Stromal cell of bone marrow (primary cell): ENCODE measurements at places on chromosomes 4 and X.

- DNase-seq = no peak
These were observed 612.0 kb downstream of the ADGRL3 start for GRCh38 chr4:61812171-61812570.

- no peak for DNase-seq
These were observed 21.3 kb upstream of the SULT1B1 start for GRCh38 chr4:69781458-69782418.

DNA sequence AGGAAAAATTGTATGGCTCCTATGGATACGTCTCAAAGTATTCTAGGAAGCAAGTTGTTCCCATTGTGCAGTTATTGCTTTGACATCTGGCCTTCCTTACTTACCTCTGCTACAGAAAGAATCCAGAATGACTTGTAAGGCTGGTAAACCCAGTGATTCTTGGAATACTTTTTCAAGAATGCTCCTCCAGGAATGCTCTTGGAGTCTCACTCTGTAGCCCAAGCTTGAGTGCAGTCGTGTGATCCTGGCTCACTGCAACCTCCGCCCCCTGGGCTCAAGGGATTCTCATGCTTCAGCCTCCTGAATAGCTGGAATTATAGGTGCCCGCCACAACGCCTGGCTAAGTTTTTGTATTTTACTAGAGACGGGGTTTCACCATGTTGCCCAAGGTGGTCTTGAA, 38.1 kb downstream of the GAB1 start:
- DNase-seq = no peak

DNA sequence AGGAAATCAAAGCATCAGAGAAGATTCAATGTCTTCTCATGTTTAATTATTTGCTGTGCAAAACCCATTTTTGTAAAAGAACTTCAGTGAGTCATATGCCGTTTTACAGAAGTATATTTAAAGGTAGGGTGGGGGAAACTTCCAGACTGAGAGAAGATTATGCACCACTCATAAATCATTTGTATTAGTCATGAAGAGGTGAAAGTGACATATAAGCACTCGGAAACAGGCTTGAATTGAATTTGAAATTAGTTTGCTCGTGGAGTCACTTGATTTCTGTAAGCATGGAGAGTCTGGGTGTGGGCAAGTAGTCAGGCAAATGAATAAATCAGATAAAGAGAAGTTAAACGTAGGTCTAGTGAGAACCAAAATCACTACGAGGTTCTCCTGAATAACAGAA, 335.1 kb downstream of the ANK2 start:
- peak; percentile 51 for DNase-seq

- no peak for DNase-seq
These were observed 301.4 kb downstream of the TMA16 start for GRCh38 chr4:163795885-163796284.

- no peak for DNase-seq
These were observed at the start of gene DKK2 for GRCh38 chr4:107035819-107036583. TSS of gene DKK2 (minus strand) at chr4:107036313. CDS start at chr4:107035591, 722 bp downstream.

DNA sequence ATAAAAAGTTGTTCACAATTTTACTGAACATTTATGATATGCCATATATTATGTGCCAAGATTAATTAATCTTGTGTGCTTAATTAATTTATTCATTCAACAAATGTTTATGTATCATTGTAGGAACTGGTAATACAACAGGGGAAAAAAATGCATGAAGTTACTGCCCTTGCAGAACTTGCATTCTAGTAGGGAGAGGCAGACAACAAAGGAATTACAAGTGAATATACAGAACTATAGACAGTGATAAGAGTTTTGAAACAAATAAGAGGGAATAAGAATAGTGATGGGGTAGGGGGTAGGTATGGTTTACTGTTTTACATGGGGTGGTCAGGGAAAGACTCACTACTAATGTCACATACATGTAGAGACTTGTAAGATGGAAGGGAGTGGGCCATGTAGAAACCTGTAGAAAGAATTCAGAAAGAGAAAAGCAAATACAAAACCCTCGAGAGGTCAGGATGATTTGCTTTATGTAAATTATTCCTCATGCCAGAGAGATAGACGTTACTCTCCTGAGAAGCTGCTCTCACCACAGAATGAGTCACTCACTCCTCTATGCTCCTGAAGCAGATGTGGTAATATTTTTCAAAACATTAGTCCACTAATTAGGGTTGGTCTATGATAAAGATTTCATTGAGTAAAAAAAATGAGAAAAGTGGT, 855.0 kb upstream of the GRID2 start:
- DNase-seq = no peak

GRCh38 chr4:1802151-1802715, 9.1 kb downstream of the FGFR3 start:
- DNase-seq = no peak

- DNase-seq = no peak
These were observed 47.4 kb upstream of the GPR101 start for GRCh38 chrX:137081239-137081638.

- DNase-seq = no peak
These were observed 300.7 kb upstream of the CXXC4 start for GRCh38 chr4:104795264-104795939.

DNA sequence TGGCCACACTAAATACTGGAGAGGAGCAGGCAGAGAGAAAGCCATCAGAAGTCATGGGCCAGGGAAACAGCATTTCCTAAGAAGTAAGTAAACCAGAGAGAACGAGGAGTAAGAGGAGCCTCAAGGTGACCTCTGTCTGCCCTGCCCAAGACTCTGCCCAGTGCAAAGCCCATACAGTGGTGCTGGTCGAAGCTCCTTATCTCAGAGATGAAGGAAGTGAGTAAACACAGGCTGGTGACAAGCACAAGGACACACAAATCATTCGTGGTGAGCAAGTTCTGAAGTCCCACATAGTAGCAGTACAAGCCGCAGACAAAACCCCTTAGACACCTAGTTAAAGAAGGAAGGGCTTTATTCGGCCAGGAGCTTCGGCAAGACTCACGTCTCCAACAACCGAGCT, 62.7 kb downstream of the DCTD start:
- no peak for DNase-seq

DNA sequence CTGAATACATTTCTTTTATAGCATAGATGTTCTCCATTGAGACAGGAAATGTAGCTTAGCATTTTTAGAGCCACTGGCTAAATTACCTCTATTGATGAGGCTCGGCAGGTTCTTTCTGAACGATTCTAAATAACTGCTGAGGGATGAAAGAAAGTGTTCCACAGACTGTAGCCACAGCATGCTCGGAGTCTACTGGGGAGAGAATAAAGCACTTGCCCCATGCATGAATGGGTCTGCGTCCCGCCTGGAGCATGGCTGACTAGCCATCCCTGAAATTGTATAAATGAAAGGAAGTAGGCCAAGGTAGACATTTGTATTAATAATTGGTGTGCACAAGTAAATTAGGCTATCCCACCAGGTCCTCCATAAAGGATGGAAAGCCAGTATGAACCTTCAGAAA, 269.8 kb downstream of the COL25A1 start:
- no peak for DNase-seq
